ENCODE measurements at places on chromosomes 5 and 9.

- no peak for DNase-seq
Measured at GRCh38 chr5:10452768-10453331, 11.2 kb downstream of the ROPN1L start.

- no peak for DNase-seq
Measured at GRCh38 chr5:72133212-72133990, 26.1 kb downstream of the MAP1B start.

DNA sequence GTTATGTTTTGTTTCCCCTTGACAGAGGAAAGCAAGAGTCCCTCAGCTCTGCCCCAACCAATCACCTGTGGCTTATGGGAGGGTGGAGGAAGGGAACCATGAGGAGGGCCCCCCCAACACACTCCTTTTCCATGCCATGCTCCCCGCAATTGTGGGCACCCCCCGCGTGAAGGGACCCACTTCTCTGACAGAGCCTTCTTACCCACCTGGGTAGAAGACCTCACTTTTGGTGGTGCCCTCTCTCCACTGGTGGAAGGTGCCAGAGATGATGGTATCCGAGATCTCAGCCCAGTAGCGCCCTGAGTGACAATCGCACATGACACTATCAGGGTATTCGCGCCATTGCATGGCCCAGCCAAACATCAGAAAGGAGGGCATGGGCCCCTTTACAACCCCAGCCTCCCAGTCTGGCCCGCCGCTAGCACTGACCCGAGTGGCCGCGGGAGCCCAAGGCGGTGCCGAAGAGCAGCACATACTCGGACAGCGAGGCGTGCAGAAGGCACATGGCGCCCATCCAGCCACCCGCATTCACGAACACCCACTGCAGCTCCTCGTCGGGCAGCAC lies 714 bp downstream of the SIGMAR1 start:
- DNase-seq: no peak

DNA sequence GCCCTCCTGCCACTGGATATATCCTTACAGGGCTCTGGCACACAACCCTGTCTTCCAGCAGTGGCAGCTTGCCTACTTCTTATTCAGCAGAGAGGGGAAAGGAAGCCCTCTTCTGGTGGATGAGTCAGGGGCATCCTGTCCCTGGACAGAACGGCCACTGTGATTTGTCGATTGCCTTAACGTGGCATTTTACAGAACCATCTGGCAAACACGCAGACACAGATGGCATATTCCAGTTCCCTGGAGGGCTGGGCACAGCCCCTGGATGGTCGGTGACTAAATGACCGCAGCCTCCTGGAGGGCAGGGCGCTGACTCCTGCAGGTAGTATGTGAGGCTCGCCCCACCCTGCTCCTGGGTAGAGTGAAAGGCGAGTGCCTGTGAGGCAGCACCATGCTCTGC lies 62.1 kb downstream of the DCP2 start:
- DNase-seq: no peak

DNA sequence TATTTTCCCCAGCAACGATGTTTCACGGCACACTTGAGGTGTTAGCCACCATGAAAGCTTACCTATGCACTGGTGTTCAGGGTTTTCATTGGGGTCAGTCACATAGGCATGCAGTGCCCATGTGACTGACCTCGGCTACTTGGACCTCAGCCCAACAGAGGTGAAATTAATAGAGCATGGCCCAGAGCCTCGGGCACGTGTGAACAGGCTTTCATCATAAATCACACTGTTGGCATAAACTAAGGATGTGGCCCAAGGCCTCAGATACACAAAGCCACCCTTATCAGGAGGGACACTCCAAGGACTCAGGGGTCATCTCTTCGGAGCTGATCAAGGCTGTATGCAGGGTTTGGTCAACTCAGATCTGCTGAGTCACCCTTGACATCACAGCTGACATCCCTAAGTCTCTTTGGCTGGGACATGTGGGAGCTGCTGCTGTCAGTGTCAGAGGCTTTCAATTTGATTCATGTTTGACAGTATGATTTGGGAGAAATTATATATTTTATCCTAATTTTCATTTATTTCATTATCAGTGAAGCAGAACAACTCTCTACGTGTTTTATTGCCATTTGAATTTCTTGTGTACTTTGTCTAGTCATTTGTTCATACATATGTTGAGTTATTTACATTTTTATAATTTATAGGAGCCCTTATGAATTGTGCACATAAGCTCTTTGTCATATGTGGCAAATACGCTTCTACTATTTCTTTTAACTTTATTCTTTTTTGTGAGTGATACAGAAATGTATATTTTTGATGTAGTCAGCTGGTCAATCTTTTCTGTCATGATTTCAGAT lies 59.7 kb upstream of the ANKRD33B start:
- DNase-seq: no peak

- DNase-seq: no peak
Measured at GRCh38 chr9:109468927-109469326, 29.2 kb downstream of the PTPN3 start.

- no peak for DNase-seq
Measured at GRCh38 chr5:72231991-72232703, 87.9 kb downstream of the MRPS27 start.

GRCh38 chr5:55446640-55447351 lies 88.0 kb downstream of the PLPP1 start:
- no peak for DNase-seq

DNA sequence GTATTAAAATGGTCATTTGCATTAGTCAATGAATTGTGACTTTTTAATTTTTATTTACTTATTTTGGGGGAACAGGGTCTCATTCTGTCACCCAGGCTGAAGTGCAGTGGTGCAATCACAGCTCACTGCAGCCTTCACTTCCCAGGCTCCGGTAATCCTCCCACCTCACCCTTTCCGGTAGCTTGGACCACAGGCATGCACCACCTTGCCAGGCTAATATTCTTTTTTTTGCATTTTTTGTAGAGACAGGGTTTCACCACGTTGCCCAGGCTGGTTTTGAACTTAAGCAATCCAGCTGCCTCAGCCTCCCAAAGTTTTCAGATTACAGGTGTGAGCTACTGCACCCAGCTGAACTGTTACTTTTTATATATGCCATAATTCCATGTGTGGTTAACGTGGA lies 143.4 kb downstream of the FBXL17 start:
- no peak for DNase-seq

DNA sequence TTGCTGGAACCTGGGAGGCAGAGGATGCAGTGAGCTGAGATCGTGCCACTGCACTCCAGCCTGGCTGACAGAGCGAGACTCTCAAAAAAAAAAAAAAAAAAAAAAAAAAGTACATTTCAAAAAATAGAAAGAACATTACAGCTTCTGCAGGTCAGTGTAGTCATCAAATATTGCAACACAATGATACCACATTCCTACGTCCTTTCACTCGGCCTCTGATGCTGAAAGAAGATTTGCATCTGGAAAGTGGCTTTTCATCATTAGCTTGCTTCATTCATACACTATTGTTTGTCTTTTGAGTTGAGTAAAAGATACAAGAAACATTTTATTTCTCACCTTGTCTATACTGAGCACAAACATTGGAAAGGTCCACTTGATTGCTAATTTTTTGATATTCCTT lies 59.6 kb upstream of the CPLANE1 start:
- no peak for DNase-seq

DNA sequence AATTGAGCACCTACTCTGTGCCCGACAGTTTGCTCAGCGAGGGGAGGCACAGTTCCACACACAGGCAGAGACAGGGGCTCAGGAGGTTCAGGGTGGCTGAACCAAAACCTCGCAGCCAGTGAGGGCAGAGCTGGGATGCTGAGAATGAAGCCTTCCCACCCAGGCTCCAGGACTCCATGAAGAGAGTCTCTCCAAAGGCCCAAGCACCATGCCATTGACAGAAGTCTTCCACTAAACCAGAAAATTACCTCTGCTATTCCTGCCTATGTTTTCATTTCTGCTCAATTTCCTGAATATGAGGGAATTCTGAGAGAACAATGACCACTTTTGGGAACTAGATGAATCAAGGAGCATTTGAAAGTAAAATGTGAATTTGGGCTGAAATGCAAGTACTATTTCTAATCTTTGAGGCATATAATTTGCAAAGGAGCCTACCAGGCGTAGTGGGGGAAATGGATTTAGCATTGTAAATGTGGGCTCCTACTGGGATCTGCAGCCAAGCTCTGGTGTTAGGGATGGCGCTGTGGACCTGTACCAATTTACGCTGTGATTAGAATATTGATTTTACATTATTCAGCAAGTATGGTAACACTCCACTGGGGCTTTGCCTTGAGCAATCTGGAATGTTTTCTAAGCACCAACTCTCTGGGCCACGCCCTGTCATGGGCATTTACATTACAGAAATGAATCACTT lies 91.9 kb downstream of the DRD1 start:
- no peak for DNase-seq

DNA sequence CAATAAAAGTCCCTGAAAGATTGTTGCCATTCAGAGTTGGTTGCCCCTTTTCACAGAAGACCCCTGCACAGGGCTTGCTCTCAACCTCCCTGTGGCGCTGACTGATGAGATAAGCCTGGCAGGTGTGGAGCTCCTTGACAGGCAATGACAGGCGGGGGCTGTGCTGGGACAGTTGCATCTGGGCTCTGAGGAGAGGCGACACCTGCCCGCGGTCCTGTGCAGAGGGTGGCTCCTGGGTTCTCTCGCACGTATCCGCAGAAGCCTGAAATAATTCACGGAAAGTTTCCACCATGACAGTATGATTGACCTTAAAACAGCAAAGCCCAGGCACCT lies 19.8 kb upstream of the EXOC3 start:
- DNase-seq: no peak

GRCh38 chr9:24044576-24044975 lies 218.5 kb upstream of the ELAVL2 start:
- DNase-seq: no peak

Measured in stimulated activated CD4-positive, alpha-beta T cell treated with anti-CD3 and anti-CD28 coated beads, Interleukin-1b, Interleukin-23, amount 100 ng/mL, for 1 hour (primary cell).